ENCODE measurements at places on chromosomes 16 and 17. TPM values are rescaled to one million over a fixed set of nuclear protein-coding genes. Genes with fewer than 3 reads are reported as not detected.

The HSD17B2 gene
- total RNA-seq = 0.72 TPM

The IGSF6 gene
- not detected for total RNA-seq

The TVP23A gene
- total RNA-seq = not detected

The MMP25 gene
- 0.52 TPM for total RNA-seq

The CCDC137 gene
- 33.2 TPM for total RNA-seq

The TEKT1 gene
- total RNA-seq = not detected

The PRMT7 gene
- 50.6 TPM for total RNA-seq

The CTRB1 gene
- not detected for total RNA-seq

The SNX20 gene
- not detected for total RNA-seq

The KCNH6 gene
- not detected for total RNA-seq

The TPSD1 gene
- not detected for total RNA-seq

The ARHGDIG gene
- not detected for total RNA-seq

The SBK1 gene
- 4.8 TPM for total RNA-seq

The CDRT15L2 gene
- not detected for total RNA-seq

The NLRC5 gene
- 3.8 TPM for total RNA-seq

The BCL6B gene
- total RNA-seq = not detected

The SLFN13 gene
- total RNA-seq = 9.9 TPM

The CLEC10A gene
- total RNA-seq = not detected

The CCL17 gene
- total RNA-seq = not detected

The DYNC1LI2 gene
- 55.3 TPM for total RNA-seq

The TUBB3 gene
- total RNA-seq = 996 TPM

The BAIAP3 gene
- total RNA-seq = 3.9 TPM

The ITFG1 gene
- 33.4 TPM for total RNA-seq

The CES1 gene
- total RNA-seq = not detected

The CXCL16 gene
- 32.3 TPM for total RNA-seq

The OR2C1 gene
- not detected for total RNA-seq

The JUP gene
- 314 TPM for total RNA-seq

The CDH3 gene
- 91.2 TPM for total RNA-seq

The SCNN1B gene
- total RNA-seq = 0.17 TPM

The GRAP gene
- total RNA-seq = 0.29 TPM

The SLC13A2 gene
- total RNA-seq = not detected

The AGRP gene
- not detected for total RNA-seq

The ZG16B gene
- total RNA-seq = 2.1 TPM

The CCDC154 gene
- not detected for total RNA-seq

The ELMO3 gene
- 11.0 TPM for total RNA-seq

The MSLN gene
- total RNA-seq = 8.2 TPM

The IRF8 gene
- 0.17 TPM for total RNA-seq

The SEZ6 gene
- not detected for total RNA-seq

The NXPH3 gene
- total RNA-seq = 0.07 TPM

The HSD17B1 gene
- total RNA-seq = 0.75 TPM

The KRT15 gene
- total RNA-seq = 15.6 TPM

The MYH3 gene
- total RNA-seq = under 0.01 TPM

The KRT39 gene
- total RNA-seq = not detected

The CFAP97D1 gene
- not detected for total RNA-seq

The SLC47A2 gene
- not detected for total RNA-seq

The TAC4 gene
- total RNA-seq = not detected

The MT1A gene
- 62.4 TPM for total RNA-seq

The SMIM36 gene
- not detected for total RNA-seq

The IKZF3 gene
- total RNA-seq = not detected

All from epithelial cell of proximal tubule (primary cell).